CD14-positive monocyte (primary cell): ENCODE measurements at places on chromosomes 11 and 22.

DNA sequence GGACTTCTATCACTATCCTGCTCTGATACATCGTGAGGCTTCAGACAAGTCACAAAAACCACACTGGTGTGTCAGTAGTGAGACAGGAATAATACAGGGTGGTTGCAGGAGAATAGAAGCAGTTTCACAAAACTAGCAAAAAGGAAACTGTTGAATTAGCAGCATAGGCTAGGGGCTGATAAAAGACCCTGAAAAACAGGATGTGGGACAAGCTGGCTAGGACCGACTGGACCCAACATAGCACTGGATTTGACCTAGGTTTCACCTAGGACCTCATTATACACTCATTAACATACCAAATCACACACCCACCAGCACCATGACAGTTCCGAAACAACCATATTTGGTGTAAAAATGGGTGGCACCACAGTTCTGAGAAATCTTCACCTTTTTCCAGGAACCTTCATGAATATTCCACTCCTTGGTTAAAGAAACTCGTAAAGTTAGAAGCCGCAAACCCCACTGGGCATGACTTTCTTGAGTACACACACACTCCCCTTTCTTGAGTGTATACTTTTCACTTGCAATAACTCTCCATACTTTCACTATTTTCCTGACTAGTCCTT is 76.2 kb downstream of the SLC1A2 start:
- no peak overlapping the region for H3K4me3 ChIP-seq
- DNase-seq, result no peak
- H3K36me3 ChIP-seq, result no peaks in the 10 kb centered on the region
- H3K27me3 ChIP-seq, result no peaks in the 10 kb centered on the region
- H3K27ac ChIP-seq, result no peak overlapping the region

- H3K4me3 ChIP-seq, result no peak overlapping the region
- peak; percentile 33 for DNase-seq
- no peaks in the 10 kb centered on the region for H3K36me3 ChIP-seq
Observed at GRCh38 chr11:95154514-95154913, 64.9 kb downstream of the ENDOD1 start.

- H3K4me1 ChIP-seq, result no peaks in the 10 kb centered on the region
- H3K27ac ChIP-seq, result no peak overlapping the region
- no peak overlapping the region for H3K4me3 ChIP-seq
- no peaks in the 10 kb centered on the region for H3K36me3 ChIP-seq
- H3K27me3 ChIP-seq, result no peaks in the 10 kb centered on the region
- DNase-seq, result no peak
Observed at GRCh38 chr11:26632691-26633159, 60.7 kb upstream of the MUC15 start.

- peaks cover 6% of the 10 kb centered on the region for H3K4me1 ChIP-seq
- H3K27me3 ChIP-seq, result no peaks in the 10 kb centered on the region
- no peak for DNase-seq
- H3K27ac ChIP-seq, result no peak overlapping the region
Observed at GRCh38 chr11:105229257-105229656, 89.7 kb upstream of the CARD18 start.

DNA sequence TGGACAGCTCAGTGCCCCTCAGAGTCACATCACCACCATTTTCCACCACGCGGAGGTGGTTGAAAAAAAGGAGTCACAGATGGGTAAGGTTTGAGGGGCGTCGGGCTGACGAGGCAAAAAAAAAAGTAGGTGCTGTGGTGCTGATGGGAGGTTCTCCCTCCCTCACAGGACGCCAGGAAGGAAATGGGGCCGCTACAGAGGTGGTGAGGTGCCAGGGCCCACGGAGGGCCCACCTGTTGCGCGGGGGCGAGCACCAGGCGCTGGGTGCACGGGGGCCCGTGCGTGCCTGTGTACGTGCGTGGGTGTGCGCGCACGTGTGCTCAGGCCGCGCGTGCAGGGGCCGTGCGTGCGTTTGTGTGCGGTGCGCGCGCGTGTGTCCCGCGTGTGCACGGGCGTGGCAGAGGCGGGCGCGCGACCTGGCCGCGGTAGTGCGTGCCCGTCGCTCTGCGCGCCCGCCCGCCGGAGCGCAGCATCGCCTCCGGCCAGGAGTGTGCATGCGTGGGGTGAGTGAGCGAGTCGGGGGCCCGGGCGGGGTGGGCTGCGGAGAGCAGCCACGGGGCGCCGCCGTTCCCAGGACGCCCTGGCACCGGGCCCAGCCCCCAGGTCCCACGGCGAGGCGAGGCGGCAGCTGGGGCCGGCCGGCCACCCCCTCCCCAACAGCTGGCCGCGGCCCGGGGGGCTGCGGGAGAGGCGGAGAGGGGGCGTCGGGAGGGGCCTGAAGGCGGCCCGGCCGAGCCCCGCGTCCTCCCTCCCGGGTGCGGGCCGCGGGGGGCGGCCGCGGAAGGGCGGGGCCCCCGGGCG is 2.8 kb downstream of the PDGFB start:
- DNase-seq, result no peak
- no peaks in the 10 kb centered on the region for H3K36me3 ChIP-seq
- H3K4me3 ChIP-seq, result no peak overlapping the region
- peaks cover 90% of the 10 kb centered on the region for H3K27me3 ChIP-seq
- no peak overlapping the region for H3K27ac ChIP-seq

DNA sequence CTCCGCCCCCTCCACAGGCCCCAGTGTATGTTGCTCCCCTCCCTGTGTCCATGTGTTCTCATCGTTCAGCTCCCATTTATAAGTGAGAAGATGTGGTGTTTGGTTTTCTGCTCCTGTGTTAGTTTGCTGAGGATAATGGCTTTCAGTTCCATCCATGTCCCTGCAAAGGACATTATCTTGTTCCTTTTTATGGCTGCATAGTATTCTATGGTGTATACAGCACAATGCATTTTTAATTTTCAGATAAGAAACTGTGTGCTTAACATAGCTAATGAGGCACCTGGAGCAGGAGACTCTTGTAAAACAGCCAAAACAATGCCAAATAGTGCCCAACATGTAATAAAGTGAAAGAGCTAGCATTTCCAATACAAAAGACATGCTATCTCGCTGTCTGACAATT is 21.8 kb downstream of the ALG9 start:
- no peak overlapping the region for H3K27ac ChIP-seq
- DNase-seq, result no peak
- H3K4me1 ChIP-seq, result peaks cover 30% of the 10 kb centered on the region

DNA sequence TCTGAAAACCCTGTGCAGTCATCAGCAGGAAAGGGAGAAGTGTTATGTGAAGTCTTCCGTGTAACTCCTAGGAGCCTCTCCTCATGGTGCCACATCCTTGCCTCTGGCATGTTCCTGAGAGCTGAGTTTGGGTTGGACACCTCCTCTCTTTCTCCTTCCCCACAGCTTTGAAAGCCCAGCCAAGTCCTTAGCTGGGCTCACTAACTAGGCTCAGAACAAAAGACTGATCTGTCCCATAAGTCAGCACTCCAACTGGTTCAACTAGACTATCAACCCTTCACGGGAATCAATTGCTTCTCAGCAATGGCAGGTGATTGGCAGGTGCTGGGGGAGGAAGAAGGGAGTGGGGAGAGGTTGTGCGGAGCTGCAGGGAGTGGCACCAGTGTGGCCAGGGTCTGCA is 509.9 kb upstream of the B3GAT1 start:
- no peak for DNase-seq
- no peaks in the 10 kb centered on the region for H3K27me3 ChIP-seq
- no peaks in the 10 kb centered on the region for H3K36me3 ChIP-seq
- no peak overlapping the region for H3K4me3 ChIP-seq
- no peak overlapping the region for H3K27ac ChIP-seq

GRCh38 chr11:113569391-113569790 is 94.2 kb upstream of the DRD2 start:
- no peaks in the 10 kb centered on the region for H3K27me3 ChIP-seq
- no peak overlapping the region for H3K27ac ChIP-seq
- H3K4me3 ChIP-seq, result no peak overlapping the region
- no peak for DNase-seq
- H3K4me1 ChIP-seq, result no peaks in the 10 kb centered on the region

DNA sequence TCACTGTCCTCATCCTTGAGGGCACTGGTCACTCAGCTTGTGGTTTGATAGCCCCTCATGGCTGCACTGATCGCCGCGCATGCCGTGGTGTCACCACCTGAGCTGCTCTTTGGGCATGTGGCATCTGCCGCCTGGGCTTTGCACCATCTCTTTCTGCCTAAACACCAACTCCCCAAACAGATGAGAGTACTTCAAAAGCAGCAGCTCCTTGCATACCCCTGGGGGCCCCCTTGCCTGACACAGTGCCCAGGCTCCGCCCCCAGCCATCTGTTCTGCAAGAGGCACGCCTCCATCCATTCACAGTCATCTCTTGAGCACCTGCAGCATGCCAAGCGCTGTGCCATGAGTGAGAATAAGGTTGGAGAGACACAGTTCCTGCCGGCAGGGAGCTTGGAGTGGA is 104.5 kb upstream of the B3GAT1 start:
- no peaks in the 10 kb centered on the region for H3K4me1 ChIP-seq
- no peak overlapping the region for H3K27ac ChIP-seq
- DNase-seq, result no peak
- no peaks in the 10 kb centered on the region for H3K36me3 ChIP-seq
- no peaks in the 10 kb centered on the region for H3K27me3 ChIP-seq

GRCh38 chr11:134025082-134025429 is 43.8 kb upstream of the JAM3 start:
- no peaks in the 10 kb centered on the region for H3K36me3 ChIP-seq
- no peaks in the 10 kb centered on the region for H3K27me3 ChIP-seq
- no peaks in the 10 kb centered on the region for H3K4me1 ChIP-seq
- no peak for DNase-seq
- no peak overlapping the region for H3K27ac ChIP-seq

DNA sequence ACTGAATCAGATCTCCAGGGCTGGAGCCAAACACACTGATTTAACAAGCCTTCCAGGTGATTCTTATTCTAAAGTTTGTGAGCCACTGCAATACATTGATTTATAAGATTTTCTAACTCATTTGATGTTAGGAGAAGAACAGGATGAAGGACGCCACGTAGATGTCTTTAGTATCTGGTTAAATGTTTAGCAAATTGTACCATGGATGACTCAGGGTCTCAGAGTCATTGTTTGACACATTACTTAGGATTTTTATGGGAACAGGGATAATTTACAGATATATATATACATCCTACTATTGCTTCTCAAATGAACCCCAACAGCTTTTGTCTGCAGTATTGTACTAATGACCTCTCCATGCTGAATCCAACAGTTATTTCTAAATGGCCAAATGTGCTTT is 143.1 kb upstream of the DDI1 start:
- no peaks in the 10 kb centered on the region for H3K36me3 ChIP-seq
- no peak overlapping the region for H3K27ac ChIP-seq
- peaks cover 19% of the 10 kb centered on the region for H3K4me1 ChIP-seq
- no peak for DNase-seq

GRCh38 chr22:45878901-45879551 is 97.9 kb downstream of the WNT7B start:
- no peaks in the 10 kb centered on the region for H3K36me3 ChIP-seq
- no peak overlapping the region for H3K4me3 ChIP-seq
- H3K4me1 ChIP-seq, result no peaks in the 10 kb centered on the region
- no peak overlapping the region for H3K27ac ChIP-seq

DNA sequence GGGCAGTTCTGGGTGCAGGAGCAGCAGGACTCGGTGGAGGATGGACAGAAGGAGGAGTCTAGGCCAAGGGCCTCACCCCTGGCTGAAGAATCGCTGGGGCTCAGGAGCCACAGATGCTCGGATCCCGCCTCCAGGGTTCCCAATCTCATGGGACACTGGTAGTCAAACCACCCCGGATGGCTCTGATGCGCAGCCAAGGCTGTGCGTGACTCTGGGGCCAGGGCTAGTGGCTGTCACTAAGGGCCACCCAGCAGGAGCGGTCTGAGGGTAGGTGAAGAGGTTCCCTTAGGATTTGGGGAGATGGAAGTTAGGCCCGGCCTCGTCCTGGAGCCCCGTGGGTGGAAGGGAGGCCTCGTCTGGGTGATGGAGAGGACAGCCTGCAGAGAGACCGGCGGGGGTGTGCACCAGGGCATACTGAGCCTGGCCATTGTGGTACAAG is 300.6 kb downstream of the TBC1D22A start:
- no peak for DNase-seq
- no peaks in the 10 kb centered on the region for H3K27me3 ChIP-seq
- H3K27ac ChIP-seq, result no peak overlapping the region
- H3K36me3 ChIP-seq, result peaks cover 39% of the 10 kb centered on the region
- H3K4me1 ChIP-seq, result no peaks in the 10 kb centered on the region
- H3K4me3 ChIP-seq, result no peak overlapping the region

GRCh38 chr11:115183136-115183535 is 321.1 kb downstream of the CADM1 start:
- H3K36me3 ChIP-seq, result no peaks in the 10 kb centered on the region
- no peak overlapping the region for H3K4me3 ChIP-seq
- no peak overlapping the region for H3K27ac ChIP-seq
- DNase-seq, result no peak
- H3K27me3 ChIP-seq, result no peaks in the 10 kb centered on the region
- no peaks in the 10 kb centered on the region for H3K4me1 ChIP-seq

- no peaks in the 10 kb centered on the region for H3K36me3 ChIP-seq
- H3K4me1 ChIP-seq, result peaks cover 11% of the 10 kb centered on the region
- H3K27me3 ChIP-seq, result no peaks in the 10 kb centered on the region
- DNase-seq, result no peak
Observed at GRCh38 chr11:340539-341512, 20.2 kb upstream of the IFITM3 start.

DNA sequence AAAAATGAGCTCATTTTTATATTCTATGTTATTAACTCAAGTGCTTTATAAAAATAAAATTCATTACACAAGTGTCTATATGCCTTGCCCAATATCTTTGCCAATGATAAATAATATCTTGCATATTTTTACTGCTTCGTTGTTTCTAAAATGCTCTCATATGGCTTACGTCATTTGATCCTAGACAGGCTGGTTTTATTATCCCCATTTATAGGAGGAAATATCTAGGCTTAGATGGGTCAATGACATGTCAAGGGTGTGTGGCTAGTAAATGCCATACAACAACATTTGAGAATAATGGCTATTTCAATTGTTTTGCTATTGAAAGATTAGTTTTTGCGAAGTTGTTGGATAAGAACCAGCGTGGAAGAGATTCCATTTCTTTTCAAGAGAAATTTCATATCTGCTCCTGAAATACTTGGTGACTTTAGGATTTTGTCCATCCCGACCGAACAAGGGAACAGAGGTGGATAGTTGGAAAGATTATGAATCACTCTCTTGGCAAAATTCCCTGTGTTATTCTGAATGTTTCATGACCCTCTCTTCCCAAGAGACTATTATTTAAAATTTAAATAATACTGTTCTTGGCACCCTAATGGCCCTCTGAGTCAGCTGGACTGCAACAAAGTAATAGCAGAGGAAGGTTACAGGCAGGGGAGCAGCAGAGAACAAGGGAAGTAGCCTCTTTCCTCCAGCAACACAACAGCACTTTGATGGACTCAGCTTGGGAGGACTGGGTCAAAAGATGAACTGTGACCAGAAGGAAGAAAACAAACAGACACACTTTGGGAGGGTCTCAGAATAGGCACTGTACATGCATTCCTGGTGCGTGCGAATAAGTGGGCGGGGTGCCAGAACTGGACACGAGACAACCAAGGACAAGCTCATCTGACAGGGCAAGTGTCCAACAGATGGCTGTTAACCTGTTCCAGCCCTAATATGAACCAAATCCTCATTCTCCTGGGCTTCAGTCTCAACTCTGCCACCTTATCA is 94.5 kb downstream of the ME3 start:
- H3K27me3 ChIP-seq, result no peaks in the 10 kb centered on the region
- no peaks in the 10 kb centered on the region for H3K4me1 ChIP-seq
- H3K36me3 ChIP-seq, result no peaks in the 10 kb centered on the region

GRCh38 chr22:46195487-46196165 is 45.3 kb downstream of the PPARA start:
- DNase-seq, result no peak
- H3K27me3 ChIP-seq, result no peaks in the 10 kb centered on the region
- H3K27ac ChIP-seq, result no peak overlapping the region
- peaks cover 25% of the 10 kb centered on the region for H3K36me3 ChIP-seq
- H3K4me1 ChIP-seq, result peaks cover 8% of the 10 kb centered on the region
